ENCODE measurements at places on chromosomes 16 and 17.

GRCh38 chr17:64147110-64148016 is 17.4 kb upstream of the ERN1 start:
- no peak for DNase-seq

DNA sequence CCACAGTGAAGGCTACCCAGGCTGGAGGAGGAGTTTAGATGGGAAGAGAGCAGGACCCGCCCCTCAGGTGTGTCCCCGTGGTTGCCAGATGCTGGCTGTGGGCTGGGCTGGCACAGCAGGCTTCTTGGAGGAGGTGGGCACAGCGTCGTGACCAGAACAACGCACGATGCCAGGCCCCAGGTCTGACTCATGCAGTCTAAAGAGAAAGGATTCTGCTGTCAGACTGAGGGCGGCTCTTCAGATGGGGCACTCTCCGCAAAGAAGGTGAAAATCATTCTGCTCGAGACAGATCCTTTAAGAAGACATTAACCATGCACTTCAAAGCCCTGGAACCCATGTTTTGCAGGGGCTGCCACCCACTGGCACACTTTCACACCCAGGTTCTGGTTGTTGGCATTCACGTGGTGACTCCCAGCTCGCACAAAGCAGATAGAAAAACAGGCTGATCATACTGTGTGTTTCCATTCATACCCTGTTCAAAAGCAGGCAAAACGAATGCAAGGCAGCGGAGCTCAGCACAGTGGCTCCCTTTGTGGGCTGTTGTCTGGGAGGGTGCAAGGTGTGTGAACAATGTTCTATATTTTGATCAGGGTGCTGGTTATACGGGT is 19.0 kb downstream of the CACNG4 start:
- no peak for DNase-seq

DNA sequence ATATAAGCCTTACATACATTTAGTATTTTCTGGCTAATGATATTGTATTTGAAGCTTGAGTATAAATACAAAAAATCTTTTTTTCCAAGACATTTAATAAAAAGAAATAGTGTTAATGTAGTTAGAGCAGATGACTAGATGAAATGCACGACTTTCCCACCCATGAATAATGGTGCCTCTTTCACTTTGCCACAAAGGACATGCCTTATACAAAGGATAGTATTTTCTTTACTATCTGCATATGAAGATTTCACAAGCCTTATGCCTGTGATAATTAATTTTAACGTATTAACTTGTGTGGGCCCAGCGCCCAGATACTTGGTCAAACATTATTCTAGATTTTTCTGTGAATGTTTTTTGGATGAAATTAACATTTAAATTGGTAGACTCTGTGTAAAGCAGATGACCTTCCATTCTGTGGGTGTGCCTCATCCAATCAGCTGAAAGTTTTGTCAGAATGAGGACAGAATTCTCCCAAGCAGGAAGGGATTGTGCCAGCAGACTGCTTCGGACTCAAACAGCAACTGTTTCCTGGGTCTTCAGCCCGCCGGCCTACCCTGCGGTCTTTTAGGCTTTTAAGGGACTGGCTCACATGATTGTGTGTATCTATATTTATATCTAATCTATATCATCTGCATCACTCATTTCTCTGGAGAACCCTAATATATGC is 115.4 kb downstream of the USP22 start:
- DNase-seq, result no peak

GRCh38 chr17:27424941-27425340 is 31.3 kb upstream of the KSR1 start:
- no peak for DNase-seq

- DNase-seq, result peak; percentile 72
These were observed 74.5 kb upstream of the DYNLRB2 start for GRCh38 chr16:80466024-80466987.

GRCh38 chr17:41178341-41178740 is 320 bp upstream of the KRTAP4-2 start:
- no peak for DNase-seq

GRCh38 chr17:12519956-12520594 is 145.6 kb upstream of the MYOCD start:
- DNase-seq, result no peak

GRCh38 chr17:30920683-30921543 is 832 bp upstream of the ADAP2 start:
- no peak for DNase-seq

DNA sequence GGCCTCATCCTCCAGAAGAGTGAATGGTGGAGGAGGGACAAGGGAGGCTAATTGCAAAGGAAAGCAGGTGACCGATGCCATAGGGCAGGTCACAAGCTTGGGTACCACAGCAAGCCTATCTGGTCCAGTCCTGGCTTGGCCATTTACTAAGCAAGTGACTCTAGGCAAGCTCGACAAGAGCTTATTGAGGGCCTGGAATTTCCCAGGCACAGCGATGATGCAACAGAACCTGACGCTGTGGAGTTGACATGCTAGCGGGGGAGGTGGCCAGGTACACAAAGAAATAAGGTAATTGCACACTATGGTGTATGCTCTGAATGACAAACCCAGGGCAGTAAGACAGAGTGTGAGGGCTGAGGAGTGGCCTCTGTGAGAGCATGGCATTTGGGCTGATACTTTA is 98.5 kb downstream of the PGS1 start:
- no peak for DNase-seq

DNA sequence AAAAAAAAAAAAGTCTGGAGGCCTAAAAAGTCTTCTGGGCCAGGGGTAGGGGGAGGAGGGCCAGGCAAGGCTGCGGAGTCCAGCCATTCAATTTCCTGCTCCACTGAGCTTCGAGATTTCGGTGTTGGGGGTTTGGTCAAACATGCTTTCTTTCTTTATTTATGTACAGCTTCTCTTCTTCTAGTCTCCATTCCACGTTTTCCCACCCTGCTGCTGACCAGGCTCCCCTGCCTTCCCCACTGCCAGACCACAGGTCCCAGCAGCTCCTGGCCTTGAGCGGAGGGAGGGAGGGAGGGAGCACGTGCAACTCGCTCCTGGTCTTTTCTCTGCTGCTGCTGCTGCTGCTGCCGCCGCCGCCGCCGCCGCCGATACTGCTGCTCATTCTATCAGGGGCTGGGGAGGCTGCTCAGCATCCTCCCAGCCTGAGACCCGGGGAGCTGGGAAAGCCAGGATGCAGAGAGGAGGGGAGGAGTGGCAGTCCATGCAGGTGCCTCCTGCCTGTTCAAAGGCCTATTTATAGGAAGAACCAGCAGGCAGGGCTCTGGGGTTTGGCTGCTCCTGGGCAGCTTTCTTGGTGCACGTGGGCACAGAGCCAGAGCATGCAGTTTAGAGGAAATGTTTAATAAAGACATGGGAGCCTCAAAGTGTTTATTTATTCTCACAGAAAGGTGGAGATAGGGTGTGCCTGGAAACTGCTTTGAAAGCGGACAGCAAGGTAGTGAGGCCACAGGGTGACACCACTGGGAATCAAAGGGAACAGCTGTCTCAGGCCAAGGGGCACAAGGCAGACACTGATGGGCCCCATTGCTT is 23.4 kb upstream of the ZFHX3 start:
- DNase-seq, result no peak

DNA sequence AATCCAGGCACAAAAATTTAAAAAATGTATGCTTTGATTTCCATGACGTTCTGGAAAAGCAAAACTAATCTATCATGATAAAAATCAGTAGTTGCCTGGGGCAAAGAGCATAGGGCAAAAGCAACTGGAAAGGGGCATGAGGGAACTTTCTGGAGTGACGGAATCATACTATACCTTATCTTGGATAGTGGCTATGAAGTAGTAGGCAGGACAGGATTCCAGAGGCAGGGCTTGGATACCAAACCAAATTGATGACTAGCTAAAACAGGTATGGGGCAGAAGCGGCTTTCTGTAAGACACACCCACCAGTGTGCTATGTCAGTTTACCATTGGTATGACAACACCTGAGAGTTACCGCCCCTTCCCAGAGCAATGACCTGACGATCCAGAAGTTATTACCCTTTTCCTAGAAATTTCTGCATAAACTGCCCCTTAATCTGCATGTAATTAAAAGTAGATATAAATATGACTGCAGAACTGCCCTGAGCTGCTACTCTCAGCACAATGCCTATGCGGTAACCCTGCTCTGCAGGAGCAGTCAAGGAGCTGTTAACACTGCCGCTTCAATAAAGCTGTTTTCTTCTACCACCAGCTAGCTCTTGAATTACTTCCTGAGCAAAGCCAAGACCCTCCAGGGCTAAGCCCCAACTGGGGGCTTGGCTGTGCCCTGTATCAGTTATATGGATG is 56.7 kb downstream of the CFDP1 start:
- DNase-seq, result no peak

DNA sequence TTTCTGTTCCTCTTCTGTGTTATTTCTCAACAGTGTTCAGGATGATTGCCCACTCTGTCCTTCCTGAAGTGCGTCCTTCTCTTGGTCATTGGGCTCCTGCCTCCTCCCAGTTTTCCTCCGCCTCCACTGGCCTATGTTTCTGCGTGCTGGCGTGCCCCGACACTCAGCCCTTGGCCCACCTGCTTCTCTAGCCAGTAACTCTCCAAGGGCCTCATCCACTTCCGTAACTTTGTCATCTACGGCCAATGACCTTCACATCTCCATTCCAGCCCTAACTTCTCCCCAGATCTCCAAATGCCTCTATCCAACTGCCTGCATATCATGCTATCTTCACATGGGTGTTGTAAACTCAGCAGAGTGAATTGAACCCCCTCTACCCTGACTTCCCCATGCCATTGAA is 39.6 kb upstream of the RPL38 start:
- no peak for DNase-seq

GRCh38 chr17:67245694-67246402 is 852 bp upstream of the HELZ start:
- DNase-seq, result no peak
